NCI-H1048 (cell line): ENCODE measurements at places on chromosomes 2 and 18.

- DNase-seq = no peak
Observed at GRCh38 chr2:141411419-141411818, 719.4 kb downstream of the LRP1B start.

GRCh38 chr2:85811180-85812093, 57.6 kb downstream of the ATOH8 start:
- DNase-seq = no peak

DNA sequence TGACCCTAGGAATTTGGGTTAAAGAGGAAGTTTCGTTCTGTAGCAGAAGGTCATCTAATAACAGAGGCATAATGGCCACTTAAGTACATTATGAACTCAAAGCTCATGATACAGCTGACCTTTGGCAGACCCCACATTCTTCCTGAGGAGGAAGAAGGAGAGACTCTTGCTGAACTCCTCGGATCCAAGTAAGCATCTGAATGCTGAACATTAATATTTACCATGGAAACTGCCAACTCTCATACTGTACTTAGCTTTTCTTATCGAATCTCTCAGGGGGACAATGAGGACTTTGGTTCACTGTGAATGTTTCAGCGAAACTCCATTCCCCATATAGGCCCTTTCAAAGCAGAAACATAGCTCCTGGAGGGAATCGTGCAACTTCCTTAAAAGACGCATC, 781.4 kb upstream of the GYPC start:
- DNase-seq = no peak

DNA sequence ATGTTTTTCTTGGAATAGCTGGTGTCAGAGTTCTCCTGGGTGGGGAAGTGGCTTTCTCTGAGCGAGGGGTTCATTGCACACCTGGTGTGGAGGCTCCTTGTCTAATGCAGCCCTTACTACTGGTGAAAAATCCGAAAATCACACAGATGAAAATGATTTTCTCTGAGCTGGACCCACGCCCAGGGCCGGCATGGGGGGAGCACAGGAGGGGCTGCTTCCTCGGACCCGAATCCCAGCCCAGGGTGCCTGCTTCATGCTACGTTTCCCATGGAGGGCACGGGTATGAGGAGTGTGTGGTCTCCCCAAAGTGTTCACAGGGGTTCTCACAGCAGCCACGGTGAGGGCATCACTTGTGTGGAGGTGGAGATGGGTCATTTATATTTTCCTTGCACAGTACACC, 288.0 kb upstream of the HDAC4 start:
- DNase-seq = no peak

- no peak for DNase-seq
Observed at GRCh38 chr2:24400207-24400907, 40.0 kb upstream of the ITSN2 start.
